Activated B cell treated with CpG ODN at 0.5 μM for 24 hours (primary cell): ENCODE measurements at places on chromosomes 11 and 22.

GRCh38 chr11:17077240-17077519 lies 287 bp downstream of the RPS13 start:
- no peak for DNase-seq

DNA sequence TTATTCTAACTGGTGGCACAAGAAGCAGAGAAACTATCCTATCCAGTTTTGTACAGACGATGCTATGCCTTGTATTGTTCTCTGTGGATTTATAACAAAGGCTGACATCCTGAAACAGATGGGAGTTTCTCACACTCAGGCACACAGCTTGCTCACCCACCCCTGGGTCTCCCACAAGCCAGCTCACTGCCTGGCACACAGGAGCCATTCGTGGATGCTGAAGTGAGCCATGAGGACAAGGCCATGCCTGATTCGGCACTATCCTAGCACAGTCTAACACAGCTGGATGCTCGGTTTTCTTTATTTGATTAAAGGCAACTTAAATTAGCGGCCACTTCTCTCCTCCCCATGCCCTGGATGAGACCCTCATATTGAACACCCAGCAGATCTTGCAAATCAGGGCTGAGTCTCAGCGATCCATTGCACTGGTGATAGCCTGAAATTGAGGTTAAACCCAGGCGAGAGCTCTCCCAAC lies 25.7 kb upstream of the TMPRSS4 start:
- DNase-seq = no peak

DNA sequence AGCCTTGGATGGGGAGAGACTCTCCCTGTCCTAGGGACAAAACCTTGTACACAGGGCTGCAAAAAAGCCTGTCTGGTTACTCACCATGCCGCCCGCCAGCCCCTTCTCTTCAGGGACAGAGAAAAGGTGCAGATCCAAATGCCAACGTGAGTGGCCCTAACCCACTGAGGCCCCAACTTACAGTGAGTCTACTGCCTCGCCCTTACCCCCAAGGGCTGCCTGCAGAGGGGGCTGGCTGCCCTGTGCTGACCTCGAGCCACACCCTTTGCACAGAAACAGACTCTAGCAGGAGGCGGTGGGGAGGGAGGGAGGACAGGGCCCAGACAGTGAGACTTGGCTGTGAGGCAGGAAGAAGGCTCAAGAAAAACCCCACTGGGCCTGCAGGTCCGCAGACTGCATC lies 13.6 kb upstream of the CHST1 start:
- no peak for DNase-seq

DNA sequence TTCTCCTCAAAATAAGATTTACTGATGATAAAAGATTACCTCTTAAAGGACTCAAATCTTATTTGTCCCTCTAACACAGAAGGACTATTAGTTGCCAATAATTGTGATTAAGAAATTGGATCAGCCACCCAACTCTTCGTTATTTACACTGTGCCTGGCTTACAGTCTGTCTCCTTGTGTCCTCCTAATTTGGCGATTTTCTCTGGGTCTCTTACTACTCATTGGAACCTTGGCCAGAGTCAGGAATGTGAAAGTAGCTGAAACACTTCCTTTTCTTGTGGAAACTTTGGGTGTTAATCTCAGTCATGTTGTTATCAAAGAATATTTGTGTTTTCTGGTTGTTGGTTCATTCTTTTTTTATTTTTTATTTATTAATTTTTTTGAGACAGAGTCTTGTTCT lies 83.2 kb downstream of the TEAD1 start:
- no peak for DNase-seq

DNA sequence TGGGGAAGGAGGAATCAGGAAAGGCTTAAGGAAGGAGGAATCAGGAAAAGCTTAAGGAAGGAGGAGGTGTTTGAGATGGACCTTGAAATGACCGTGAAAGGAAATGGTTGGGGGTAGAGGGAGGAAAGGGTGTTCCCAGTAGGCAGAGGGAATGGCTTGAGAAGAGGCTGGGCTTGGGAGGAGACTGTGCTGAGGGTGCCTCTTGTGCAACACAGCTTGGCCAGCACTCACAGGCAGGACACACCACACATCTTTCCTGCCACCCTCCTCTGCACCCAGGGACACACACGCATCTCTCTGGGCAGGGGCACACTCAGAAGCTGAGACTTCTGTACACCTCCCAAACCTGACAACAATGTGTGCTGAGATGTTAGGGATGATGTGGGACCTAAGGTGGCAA lies 151.4 kb downstream of the FBXO7 start:
- DNase-seq = no peak
